Placental pericyte (primary cell): ENCODE measurements at places on chromosomes 5 and 9. TPM values are rescaled to one million over a fixed set of nuclear protein-coding genes. Genes with fewer than 3 reads are reported as not detected.

Gene DAB2
- total RNA-seq, result 69.9 and 132 TPM in 2 replicates

Gene INSL6
- total RNA-seq, result 0.22 TPM in 1 of 2 replicates, not detected in the other

Gene CEL
- total RNA-seq, result 0.22 TPM in 1 of 2 replicates, not detected in the other

Gene ANGPTL2
- total RNA-seq, result 21.2 and 71.6 TPM in 2 replicates

Gene CBY3
- total RNA-seq, result 0.29 TPM in 1 of 2 replicates, not detected in the other

Gene ANKRD31
- under 0.01 TPM in 2 replicates for total RNA-seq

Gene WNT8A
- not detected in 2 replicates for total RNA-seq

Gene SHC3
- 2.4 and 15.3 TPM in 2 replicates for total RNA-seq

Gene RASGRF2
- total RNA-seq, result 53.2 and 53.7 TPM in 2 replicates

Gene PITX1
- total RNA-seq, result 76.3 and 209 TPM in 2 replicates

Gene NEUROG1
- total RNA-seq, result not detected in 2 replicates

Gene KCNV2
- not detected in 2 replicates for total RNA-seq

Gene TRAF2
- total RNA-seq, result 9.6 and 15.2 TPM in 2 replicates

Gene OR1J2
- not detected in 2 replicates for total RNA-seq

Gene SARDH
- total RNA-seq, result 11.9 and 12.5 TPM in 2 replicates

Gene GRPEL2
- 35.0 and 35.9 TPM in 2 replicates for total RNA-seq

Gene AGXT2
- total RNA-seq, result not detected in 2 replicates
